T-helper 9 cell (primary cell): ENCODE measurements at places on chromosomes 1 and 21.

DNA sequence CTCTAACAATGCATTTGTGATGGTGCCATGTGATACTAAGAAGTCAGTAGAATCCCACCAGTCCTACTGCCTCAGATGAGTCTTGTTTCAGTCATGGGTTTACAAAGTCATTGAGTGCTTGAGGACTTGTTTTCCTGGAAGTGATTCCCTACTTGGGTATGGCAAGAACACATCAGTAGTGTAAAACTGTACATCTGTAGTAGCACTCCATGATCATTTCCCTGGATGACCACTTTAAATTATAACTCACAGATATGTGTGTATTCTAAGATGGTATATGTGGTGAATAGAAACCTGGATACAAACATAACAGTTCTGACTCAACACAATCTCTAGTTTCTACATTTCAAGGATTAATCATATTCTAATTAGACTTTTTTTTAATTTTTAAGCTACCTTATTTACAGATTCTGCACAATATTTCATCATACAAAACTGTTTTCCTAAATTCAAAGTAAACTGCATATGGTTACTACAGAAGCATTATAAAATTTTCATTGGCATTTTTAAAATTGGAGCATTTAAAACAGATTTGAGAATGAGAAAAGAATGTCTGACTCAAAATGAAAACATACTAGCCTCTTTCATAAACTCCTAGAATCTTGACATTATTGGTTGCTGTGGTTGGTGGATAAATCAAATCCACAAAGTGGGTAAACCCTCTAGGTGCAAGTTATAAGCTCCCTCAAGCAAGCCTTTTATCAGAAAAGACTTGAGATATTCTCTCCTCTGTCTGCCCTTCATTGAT is 6.8 kb upstream of the PSMG1 start:
- no peak for DNase-seq

GRCh38 chr21:46066591-46067331 is 31.2 kb upstream of the COL6A2 start:
- DNase-seq = no peak

DNA sequence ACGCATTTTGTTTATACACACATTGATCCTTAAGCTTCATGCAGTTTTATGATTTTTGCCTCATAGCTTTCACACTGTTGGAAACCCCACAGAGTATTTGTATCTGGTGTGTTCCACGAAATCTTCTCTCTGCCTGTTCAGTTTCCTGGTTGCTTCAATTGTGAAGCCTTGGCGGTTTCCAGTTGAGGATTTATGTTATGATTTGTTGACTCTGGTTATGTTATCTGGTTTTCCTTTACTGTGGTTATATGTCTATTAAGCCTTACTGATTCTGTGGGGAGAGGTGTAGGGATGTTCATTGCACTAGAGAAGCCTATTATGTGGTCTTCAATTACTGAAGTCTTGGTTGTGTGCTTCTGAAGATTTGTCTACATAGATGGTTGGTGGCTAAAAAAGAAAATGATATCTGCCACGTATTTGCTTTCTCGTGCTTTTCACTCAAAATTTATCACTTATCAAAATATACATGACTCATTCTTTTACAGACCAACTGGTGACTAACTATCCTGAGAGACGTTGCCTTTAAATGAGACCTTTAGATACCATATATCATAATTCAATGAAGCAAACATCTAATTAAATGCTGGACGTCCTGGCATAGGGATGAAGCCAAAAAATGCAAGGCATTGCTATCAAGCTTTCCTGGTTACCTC is 488.0 kb upstream of the B3GALT2 start:
- no peak for DNase-seq

GRCh38 chr1:115537415-115537814 is 104.4 kb upstream of the VANGL1 start:
- DNase-seq = no peak

GRCh38 chr21:42298657-42299056 is 16.6 kb downstream of the TFF3 start:
- DNase-seq = no peak

- no peak for DNase-seq
Measured at GRCh38 chr21:20874202-20874601, 124.0 kb upstream of the NCAM2 start.

DNA sequence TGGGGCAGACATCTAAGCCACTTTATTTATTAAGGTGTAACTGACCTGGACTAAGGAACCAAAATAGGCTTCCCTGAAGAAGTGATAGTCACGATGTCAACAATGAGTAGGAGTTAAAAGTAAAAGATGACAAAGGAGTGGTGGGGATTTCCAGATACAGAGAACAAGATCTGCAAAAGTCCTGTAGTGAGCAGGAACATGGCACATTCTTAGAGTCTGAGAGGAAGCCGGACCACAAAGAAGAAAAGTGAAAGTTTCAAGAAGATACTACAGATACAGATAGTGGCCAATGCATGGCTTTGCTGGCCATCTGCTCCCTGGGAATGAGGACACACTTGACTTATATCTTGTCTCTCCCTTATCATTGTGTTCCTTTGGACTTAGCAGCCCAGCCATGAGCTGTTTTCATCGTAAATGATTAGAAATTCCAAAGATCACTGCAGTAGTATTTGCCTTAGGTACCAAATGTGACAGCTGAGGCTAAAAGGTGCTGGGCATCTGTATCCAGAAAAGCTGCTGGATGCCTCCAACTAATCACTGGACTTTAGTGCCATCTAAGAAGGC is 302.4 kb upstream of the NR5A2 start:
- DNase-seq = no peak

DNA sequence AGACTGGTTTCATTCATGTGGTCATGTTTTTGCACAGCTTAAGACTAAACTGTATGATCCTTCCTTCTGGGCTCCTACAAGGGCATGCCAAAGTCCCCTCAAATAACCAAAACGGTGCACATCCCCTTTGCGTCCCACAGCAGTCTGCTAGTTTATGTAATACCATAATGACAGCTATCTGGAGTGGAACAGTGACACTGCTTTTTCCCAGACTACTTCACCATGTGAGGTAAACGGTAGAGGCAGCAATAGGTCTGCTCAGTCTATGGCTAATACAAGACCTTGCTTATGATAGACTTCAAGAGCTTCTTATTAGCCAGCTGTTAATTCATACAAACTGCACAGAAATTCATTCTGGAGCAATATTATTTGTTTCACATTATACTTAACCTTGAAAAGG is 395.5 kb downstream of the SMYD3 start:
- no peak for DNase-seq

DNA sequence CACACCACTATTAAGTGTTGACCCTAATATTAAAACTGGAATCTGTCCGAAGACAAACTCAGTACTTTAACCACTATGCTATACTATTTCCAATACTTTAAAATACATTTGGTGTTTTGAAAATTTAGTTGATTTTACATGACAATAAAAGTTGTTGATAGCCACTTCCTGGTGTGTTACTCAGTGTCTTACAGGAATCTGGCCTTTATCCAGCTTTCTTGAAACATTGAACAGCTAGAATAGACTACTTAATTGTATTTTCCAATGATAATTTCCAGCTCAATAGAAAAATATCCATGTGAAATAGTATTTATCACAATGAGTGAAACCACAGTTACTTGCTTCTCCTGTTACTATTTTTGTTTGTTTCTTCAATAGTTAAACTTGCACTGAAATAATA is 369.6 kb upstream of the ADGRL4 start:
- no peak for DNase-seq

DNA sequence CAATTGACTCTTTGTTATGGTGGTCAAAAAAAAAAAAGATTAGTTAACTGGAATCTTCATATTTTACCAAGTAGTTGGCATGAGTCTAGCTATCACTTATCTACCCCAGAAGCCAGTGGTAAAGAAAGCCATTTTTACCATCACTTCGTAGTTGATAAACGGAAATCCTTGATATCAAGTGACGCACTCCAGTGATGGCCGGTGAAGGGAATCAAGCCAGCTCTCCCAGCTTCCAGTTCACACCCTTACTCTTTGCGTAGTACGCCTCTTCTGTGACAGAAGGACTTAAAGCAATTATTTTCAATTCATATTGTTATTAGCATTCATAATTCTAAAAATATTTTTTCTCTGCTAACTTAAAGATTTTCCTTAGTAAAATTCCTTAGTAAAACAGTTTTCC is 447.9 kb downstream of the GPATCH2 start:
- no peak for DNase-seq

DNA sequence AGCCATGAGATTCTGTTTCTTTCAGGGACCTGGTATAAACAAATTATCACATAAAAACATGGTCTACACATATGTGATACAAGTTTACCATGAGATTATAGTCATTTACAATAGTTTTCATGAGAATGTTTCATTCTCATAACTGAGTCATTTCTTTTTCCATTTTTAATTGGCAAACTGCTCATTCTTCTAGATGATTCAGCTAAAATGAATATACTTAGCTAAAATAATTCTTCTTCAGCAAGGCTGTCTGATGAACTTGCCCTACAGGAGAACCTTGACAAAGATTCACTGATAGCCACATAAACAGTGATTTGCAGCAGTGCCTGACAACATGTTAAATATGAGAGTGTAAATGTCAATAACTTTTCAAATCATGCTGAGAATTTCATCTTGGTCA is 253.2 kb downstream of the FMN2 start:
- no peak for DNase-seq

DNA sequence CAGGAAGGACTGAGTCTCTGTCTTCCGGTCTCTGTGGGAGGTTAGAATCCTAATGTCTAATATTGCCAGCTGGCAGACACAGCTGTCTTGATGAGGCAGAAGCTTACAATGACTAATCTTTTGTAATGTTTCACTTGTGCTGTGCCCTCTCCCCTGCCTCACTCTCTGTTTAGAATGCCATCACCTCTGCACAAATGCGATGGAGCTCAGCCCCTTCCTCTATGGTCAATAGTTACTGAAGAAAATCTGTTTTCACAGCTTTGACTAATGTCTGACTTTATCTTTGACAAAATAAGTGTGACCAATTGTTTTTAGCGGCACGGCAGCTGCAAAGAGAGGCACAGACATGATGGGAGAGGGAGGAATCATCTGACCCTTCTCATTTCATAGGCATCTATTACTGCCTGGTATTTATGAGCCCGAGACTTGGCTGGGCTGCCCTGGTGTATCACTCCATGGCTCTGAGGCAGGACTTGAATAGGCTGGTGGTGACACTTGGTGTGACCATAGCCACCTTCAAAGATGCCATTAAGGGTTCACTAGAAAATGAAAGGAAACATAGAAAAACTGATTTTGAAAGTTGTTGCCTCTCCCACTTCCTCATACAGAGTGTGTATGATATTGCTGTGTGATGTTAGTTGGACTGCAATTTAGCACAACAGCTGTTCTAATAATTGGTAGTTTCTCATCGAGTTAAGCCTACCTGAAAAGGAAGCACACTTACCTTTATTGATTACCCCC is 163.2 kb upstream of the NBPF11 start:
- DNase-seq = no peak

DNA sequence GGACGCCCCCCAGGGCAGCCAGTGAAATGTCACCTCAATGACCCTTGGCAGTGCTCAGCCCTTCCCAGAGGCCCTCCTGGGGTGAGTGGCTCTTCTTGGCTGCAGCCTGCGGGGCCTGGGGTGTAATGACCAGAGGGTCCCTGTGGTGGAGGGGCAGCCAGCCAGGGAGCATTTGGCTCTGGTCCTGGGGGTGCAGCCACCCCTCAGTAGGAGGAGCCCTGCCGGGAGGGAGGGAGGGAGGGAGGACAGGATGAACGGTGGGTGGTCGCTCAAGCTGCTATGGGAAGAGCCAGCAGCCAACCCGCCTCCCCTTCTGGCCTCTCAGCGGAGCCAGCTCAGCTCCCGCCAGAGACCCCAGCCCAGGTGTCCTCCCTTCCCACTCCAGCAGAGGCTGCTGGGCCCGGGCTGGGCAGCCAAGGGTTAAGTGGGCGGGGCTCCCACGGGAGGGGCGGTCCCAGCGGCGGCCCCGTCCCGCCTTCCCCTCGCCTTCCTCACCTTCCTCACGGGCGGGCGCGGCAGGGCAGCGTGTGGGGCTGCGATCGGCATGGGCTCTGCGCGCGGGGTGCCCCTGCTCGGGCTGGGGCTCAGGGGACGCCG is 9.0 kb upstream of the PLCH2 start:
- DNase-seq = peak; percentile 19

GRCh38 chr1:161506336-161507223 is 1.3 kb downstream of the FCGR2A start:
- DNase-seq = no peak

GRCh38 chr1:185570962-185571361 is 163.2 kb upstream of the HMCN1 start:
- no peak for DNase-seq

DNA sequence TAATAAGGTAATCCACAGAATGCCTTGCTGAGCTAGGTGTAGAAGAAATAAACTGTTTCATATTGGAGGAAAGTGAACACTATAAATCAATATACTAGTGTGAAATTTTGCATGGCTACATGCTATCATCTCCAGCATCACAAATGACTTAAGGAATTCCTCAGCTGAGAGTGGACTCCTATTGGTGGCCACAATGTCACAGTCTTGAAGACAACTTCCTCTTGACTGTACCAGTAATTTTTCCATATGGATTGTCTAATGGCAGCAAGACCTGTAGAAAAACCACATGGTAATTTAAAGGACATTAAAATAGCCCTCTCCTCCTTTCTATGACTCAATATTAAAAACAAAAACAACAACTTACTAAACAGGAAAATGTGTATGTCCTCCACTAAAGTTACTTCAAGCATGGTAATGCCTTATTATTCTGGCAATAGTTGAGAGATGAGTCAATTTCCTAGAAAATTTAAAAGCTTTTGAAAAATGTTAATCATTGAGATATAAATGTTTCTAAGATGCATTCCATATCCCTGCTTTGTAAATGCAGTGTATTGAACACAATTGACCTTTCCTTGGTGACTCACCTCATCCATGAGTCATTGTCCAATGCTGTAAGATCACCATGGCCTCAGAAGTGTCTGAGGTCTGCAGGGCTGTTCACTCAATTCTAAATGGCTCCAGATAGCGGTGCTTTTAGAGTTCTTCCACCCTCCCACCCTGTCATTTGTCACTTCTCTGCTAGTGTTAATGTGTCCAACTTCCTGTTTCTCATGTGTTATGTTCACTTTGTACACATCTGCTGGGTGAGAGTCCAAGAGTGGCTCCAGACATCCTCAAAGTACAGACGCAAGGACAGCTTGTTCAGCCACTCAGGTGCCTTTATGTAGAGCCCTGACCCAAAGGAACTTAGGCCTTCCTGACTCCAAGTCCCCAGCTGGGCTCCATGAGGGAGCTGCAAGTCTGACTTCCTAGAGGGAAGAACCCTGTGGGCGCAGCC is 32.8 kb upstream of the DNASE2B start:
- DNase-seq = no peak

GRCh38 chr1:92690212-92690906 is 94.5 kb downstream of the EVI5 start:
- DNase-seq = no peak

DNA sequence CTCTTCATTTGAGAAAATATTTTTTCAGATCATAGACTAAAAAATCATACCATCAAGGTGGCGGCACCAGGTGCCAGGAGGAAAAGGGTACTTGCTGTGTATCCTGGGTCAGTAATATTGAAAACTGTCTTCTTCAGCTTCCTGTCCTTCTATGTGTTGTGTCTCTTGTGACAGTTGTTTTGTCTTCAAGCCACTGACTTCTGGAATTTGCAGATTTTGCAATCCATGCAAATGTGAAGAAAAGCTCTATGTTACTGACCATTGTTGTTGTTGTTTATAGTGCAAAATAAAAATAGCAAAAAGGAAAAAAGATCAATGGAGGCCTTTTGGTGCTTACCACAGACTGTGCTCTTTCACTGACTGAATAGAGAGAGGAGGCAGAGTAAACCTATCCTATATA is 83.2 kb upstream of the RHOU start:
- no peak for DNase-seq
